ENCODE measurements at places on chromosomes 5 and 9.

GRCh38 chr9:14326264-14326826 is 12.4 kb upstream of the NFIB start:
- DNase-seq = no peak

GRCh38 chr9:9521033-9521779 is 1091.6 kb downstream of the PTPRD start:
- DNase-seq = no peak

GRCh38 chr9:70772601-70773000 is 348.8 kb downstream of the TRPM3 start:
- DNase-seq = no peak

DNA sequence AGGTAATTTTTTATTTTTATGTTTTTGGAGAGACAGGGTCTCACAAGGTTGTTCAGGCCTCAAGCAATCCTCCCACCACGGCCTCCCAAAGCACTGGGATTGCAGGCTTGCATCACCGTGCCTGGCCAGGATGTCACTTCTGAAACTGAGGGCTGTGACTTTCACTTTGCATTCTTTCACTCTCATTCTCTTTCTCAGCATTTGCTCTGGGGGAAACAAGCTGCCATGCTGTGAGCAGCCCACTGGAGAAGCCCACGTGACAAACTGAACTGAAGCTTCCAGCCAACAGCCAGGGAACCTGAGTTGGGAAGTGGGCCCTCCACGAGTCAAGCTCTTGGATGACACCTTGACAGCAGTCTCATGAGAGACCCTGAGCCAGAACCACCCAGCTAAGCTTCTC is 109.4 kb downstream of the C5orf15 start:
- DNase-seq = no peak

- DNase-seq = peak; percentile 1
Observed at GRCh38 chr9:79061752-79062616, 509.8 kb upstream of the TLE4 start.

GRCh38 chr9:110028271-110028670 is 179.7 kb downstream of the C9orf152 start:
- no peak for DNase-seq

- peak; percentile 31 for DNase-seq
Observed at GRCh38 chr5:95803271-95804148, 19.0 kb downstream of the GLRX start.

DNA sequence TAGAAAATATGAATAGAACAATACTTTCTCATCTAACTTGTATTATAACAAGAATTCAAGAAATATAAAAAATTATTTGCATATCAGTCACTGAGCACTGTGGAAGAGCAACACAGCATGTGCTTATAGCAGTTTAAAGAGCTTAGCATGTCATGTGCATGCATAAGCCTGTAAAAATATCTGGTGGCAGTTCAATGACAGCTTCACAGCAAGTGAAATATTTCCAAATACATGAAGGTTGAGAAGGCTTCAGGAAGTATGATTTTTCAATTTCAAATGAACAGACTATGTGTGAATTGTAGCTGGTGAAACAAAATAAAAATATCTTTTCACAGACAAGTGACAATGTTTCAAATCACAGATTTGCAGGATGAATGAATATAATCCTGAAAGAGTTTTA is 128.5 kb downstream of the PRDM9 start:
- no peak for DNase-seq

DNA sequence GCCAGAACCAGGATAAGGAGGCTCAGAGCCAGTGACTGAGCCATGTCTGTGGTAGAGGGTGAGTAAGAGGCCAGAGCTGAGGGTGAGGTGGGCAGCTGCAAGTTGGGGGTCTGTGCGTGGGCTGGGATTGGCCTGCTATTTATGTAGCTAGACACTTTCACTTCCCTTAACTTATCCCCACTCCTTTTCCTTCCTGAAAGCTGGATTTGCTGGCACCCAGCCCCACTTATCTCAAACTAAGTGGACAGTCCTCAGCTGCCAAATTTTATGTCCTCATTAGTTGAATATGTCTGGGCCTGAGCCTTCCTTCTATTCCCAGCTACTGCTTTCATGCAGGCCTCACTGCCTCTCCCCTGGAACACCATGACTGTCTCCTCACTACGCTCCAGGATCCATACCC is at the start of gene CCL21:
Gene CCL21 (minus strand): TSS at position 114 of the 400 bp plus-strand sequence. CDS start 70 bp downstream, at position 44.
- DNase-seq = no peak

DNA sequence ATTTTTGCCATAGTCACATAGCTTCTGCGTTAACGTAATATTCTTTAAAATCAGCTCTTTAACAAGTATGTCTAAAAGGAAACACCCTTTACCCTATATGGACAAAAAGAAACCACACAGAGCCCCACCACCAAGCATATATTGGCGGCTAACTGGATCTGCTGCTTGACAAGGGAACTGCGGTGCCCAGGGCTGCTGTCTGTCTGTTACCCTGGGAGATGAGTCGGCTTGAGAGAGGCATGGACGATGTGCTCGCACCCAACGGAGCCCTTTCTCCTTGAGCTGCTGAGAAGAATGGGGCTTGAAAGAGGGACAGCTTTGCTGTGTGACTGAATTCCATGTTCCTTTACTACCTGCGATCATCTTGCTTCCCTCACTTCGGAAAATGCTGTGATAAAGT is 158.6 kb upstream of the SHB start:
- DNase-seq = no peak

- no peak for DNase-seq
Observed at GRCh38 chr5:14663734-14664269, 716 bp upstream of the OTULIN start.

GRCh38 chr9:4174546-4175175 is 125.2 kb downstream of the GLIS3 start:
- no peak for DNase-seq

DNA sequence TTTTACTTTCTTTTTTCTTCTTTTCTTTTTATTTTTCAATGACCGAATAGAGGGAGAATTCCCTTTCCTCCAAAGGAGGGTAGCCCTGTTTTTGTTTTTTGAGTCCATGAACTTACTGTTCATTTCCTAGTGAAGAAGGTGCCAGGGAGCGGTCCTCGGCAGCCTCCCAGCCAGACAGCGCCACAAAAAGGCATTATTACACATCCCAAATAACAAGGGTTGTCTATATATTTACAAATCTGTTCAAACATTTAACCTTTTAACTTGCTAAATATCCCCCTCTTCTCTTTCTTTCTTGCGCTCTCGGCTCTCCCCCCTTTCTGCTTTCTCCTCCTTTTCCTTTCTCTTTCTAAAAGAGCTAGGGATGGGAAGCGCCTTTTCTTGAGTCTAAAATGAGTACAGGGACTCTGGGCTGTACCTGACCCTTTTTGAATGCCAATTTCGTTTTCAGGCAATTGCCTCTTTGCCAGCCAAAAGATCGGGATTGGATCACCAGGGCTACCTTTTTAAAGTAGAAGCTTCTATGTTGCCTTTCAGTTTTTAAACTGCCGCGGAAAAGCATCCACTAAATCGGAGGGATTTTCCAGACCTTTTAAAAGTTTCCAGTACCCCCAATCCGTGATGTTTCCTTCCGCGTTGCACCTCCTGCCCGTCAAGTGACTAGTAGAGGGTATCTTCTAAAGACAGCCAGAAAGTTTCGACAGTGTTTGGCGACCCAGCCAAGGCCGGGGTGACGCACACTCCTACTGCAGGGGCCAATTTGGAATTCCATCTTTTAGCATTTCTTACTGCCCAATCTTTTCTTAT is 125.6 kb downstream of the TMEM161B start:
- no peak for DNase-seq

DNA sequence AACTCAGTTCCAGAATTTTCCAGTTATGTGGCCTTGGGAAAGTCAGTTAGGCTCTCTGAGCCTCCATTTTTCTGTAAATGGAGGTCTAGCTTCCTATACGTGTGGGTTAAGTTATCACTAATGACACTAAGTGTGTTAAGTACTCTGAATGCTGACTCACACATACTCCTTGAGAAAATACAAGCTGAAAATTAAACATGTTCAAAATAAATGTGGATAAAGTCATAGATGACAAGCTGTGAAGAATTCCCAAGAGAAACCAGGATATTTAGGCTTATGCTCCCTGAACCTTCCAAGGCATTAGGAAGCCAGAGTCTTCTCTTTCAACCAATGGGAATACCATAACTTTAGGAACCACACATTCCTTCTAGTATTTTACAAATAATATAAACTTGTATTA is 58.1 kb downstream of the ABCA1 start:
- no peak for DNase-seq

GRCh38 chr5:1041225-1042143 is 32.9 kb downstream of the NKD2 start:
- no peak for DNase-seq
